ENCODE measurements at places on chromosomes 3 and 15.
A peak's percentile ranks its signal among the peaks of the same experiment; 100 is the strongest.

- no peak for DNase-seq
These were observed at the start of gene ZNF662 for GRCh38 chr3:42906070-42906847. Gene ZNF662, plus strand, starts transcription at chr3:42906142. Its CDS starts 1,973 bp downstream, at chr3:42908115.

DNA sequence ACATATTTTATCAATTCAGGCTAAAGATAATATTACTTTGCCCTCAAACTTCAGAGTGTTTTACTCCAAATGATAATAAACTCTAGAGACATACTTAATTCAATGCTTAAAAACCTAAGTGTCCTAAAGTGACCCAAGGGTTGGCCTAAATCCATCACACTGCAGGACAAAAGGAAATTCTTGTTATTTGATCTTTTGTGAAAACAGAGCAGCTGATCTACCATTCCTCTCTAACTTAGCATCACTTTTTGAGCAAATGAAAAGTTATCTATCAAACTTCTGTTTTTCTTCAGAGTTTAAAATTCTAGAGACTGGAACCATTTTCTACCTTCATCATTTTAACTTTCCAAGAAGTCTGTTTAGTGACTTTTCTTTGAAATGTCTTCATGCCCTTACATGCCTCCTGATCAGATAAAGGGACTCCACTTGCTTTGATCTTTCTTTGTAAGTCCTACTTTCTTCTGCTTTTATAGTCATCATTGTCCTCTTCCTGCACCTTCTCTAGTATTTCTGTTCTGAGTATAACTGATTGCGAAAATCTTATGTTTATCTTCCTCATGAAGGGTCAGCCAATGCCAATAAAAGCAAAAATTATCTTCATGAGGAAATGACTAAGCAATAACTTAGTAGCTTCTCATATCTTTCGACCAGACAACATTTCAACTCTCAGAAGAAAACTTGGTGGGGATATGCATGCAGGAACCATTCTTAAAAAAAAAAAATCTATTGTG lies 378.7 kb upstream of the TGFBR2 start:
- no peak for DNase-seq

DNA sequence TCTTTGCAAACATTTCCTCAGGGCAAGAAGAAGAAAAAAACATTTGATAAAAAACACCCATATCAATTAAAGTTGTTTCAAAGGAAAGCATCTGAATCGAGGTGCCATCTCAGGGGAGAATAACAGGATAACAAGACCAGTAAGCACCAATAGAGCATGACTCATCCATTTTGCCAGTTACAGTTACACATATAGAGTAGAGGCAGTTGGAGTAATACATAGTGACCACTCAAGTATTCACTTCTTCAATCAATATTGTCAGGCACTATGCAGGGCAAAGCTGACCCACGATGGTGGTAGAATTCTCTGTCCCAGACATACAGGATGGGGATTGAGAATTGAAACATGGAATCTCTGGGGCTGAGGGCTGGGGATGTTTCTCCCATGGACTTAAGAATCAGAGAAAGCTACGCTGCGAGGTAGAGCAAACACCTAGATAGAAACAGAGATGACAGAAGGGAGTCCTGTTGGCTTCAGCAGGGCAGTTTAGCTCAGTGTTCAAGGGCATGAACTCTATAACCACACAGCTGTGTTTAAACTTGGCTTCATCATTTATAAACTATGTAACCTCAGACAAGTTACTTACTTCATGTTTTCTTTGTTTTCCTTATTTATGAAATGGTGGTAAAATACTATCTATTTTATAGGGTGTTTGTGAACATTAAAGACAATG lies 186.4 kb upstream of the NANOGP8 start:
- no peak for DNase-seq

DNA sequence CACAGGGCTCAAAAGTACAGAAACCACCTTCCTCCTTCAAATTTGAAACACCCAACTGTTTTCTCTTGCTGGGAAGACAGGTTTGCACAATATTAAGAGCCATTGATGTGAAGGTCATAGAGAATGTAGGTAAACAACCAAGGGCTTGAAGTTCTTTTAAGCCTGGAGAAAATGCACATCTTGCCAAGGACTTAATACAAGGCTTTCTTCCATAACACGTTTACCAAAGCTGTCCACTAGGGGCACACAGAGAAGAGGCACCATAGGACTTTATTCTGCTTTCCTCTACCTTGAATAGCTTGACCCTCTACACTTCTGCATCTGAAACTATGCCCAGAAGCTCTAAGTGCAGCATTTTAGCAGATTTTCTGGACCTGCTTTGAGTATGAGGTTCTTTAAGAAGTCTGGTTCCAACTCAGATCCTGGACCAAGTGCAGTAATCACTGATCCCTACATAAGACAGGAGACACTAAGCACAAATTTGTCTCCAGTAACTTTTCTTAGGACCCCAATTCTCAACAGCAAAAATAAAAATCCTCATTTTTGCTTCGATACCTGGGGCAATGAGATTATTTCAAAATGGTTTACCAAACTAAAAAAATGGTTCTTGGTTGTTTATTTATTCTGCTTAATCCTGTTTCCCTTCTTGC lies 138.0 kb downstream of the FBN1 start:
- no peak for DNase-seq

GRCh38 chr3:155744010-155744625 lies 753 bp downstream of the PLCH1 start:
- peak; percentile 4 for DNase-seq

DNA sequence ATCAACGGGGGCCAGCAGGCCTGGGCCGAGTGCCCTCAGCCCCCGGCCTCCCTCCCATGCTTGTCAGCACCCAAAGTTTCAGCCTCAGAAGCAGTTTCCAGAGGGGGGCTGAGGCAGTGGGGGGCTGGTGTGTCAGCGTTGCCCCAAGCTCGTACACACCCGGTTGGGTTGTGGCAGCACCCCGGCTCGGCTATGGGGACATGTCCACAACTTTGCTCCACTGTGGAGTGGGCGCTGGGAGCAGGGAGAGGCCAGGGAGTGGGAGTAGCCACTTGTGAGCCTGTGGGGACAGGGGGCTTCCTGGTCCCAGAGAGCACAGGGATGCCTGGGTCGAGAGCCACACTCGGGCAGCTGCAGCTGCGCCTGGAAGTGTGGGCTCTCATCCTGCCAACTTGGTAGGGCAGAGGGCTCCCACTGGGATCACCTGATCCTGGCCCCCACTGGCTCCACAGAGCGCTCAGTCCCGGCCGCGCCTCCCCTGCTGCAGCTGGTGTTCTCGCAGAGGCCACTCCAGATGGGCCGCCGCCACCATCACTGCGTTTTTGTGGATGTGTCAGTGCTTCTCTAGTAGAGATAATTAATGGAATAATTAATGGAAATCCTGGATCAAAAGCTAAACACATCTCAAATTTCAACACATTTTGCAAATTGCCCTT lies 75.1 kb downstream of the NR1D2 start:
- DNase-seq: no peak

GRCh38 chr15:31932576-31932975 lies 97.7 kb upstream of the CHRNA7 start:
- DNase-seq: no peak

DNA sequence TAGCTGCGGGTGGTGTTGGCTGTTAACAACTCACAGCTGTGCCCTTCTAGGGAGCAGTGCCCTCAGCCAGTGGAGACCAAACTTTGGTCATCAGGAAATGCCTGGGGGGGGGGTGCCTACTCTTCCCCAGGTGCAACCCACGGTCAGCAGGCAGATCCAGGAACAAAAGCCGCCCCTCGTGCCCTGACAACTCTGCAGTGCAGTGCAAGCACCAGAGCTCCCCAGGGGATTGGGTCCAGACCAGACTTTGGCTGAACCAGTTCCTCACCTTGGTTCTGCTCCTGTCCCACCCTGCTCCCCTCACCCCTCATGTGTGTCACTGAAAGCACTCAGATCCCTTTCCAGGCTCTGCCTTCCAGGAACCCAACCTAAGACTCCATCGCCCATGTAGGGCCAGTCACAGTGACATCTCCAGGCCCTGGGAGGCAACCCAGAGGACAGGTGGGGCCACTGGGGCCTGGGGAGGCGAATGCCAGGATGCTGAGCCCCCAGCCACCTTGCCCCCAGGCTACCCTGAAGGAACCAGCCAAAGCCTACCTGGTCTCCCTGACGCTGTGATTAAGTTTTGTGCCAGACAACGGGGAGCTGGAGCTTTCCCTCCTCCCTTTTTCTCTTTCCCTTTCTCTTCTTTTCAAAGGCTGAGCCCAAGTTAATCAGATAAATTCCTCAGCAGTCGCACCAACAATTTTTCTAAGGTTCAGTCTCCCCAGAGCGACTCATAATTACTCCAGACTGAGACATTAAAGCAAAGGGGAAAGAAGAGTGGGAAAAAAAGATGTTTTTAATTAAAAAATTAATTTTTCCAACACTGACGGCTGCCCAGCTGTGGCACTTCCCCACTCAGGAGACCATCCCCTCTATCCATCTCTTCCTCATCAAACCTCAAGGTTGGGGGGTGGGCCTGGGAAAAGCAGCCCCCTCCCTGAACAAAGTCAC lies 207.5 kb upstream of the LINGO1 start:
- DNase-seq: no peak

- DNase-seq: no peak
These were observed 84.7 kb downstream of the OPA1 start for GRCh38 chr3:193677734-193678133.

- DNase-seq: no peak
These were observed 2.0 kb downstream of the MECOM start for GRCh38 chr3:169661361-169662131.

DNA sequence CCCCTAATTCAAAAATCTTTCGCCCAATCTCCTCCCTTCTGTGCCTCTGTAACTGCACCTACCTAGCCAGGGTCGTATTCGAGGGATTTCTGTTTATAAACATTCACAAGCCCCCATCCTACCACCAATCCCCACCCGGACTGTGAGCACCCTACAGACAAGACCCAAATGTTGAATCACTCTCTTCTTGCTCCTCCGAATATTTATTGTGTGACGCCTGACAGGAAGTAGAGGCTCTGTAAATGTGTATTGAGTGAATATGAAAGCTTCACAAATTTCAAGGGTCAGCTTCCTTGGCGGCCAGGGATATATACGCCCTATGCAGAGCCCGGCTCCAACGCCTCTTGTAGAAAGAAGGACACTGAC lies 1.6 kb downstream of the BDH1 start:
- no peak for DNase-seq

GRCh38 chr3:56989169-56989976 lies 71.1 kb upstream of the SPATA12 start:
- DNase-seq: no peak

DNA sequence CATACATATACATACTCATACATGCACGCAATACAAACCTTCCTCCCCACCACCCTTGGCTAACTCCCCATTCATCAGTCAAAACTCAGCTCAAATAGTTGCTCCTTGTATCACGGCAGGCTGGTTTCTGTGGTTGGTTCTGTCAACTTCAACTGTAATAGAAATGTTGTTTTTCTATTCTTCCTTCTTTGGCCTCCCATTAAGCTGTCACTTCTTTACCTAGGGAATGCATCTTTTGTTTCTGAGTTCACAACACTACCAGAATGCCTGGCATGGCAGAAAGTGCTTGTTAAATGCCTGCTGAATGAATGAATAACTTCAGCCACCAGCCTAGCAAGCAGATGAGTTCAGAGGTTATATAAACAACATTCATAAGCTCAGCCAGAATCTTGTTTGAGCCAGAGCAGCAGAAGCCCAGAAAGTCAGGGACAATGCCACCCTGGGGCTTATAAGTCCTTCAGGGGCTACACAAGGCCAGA lies 63.1 kb downstream of the B3GALNT1 start:
- DNase-seq: no peak

- no peak for DNase-seq
These were observed 21.3 kb upstream of the ALDH1A3 start for GRCh38 chr15:100858294-100858693.

DNA sequence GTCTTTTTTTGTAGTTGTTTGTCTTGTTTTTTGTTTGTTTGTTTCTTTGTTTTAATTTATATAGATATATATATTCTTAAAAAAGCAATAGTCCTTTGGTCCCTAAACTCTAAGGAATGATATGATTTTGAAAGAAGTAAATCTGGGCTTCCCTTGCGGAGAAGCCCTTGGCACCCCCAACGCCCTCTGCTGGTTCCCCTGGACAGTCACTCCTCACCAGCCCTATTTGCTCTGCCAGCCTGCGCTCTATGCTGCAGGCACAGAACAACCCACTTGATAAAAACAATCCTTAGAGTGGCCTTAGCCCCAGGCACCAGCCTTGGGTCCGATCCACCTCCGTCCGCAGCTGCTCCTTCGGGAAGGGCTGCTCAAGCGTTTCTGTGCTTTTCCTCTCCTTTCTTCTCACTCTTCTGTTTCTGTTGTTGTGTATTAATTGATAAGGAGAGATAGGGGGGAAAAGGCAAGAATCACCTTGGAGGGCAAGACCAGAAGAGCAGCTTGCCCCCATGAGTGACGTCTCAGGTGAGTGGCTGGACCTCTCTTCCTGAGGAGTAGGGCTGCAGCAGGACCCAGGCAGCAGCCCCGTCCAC lies 13.7 kb upstream of the PARP6 start:
- peak; percentile 28 for DNase-seq

GRCh38 chr3:187743195-187744141 lies 1.8 kb downstream of the BCL6 start:
- DNase-seq: peak; percentile 75

DNA sequence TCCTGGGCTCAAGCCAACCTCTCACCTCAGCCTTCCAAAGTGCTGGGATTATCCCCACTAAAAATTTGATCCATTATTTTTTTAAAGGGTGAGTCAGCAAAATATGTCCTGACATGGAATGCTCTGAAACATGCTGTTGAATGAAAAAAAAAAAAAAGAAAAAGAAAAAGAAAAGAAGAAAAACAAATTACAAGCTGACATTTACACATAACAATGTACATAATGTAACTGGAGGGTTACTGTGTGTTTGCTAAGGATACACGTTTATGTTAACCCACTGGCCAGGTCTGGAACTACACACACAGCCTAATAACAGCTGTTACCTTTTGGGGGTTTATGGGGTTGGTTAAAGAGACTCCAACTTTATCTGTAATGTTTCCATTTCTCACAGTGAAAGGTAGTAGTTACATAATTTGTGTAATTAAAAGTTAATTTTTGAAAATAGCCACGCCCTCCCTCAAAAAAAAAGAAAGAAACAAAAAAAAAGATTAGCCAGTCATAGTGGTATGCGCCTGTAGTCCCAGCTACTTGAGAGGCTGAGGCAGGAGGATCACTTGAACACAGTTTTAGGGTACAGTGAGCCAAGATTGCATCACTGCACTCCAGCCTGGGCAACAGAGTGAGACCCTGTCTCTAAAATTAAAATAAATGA lies 3.1 kb upstream of the MESP2 start:
- no peak for DNase-seq

- DNase-seq: no peak
These were observed 9.1 kb downstream of the CSK start for GRCh38 chr15:74791007-74791406.

- DNase-seq: no peak
These were observed 63.3 kb downstream of the RBM6 start for GRCh38 chr3:50003216-50003615.

Data from stimulated activated naive CD4-positive, alpha-beta T cell treated with Interleukin-2 at 50 U/mL for 16 hours (primary cell).